Cardiac fibroblast (primary cell): ENCODE measurements at places on chromosomes 5 and 9.

- no peak for DNase-seq
Observed at GRCh38 chr5:68295772-68296171, 80.2 kb downstream of the PIK3R1 start.

- DNase-seq, result peak; percentile 70
Observed at GRCh38 chr5:145237843-145238242, 597.3 kb downstream of the PRELID2 start.

- no peak for DNase-seq
Observed at GRCh38 chr5:115673596-115673995, 47.8 kb upstream of the TMED7 start.

- no peak for DNase-seq
Observed at GRCh38 chr9:121503444-121503843, 3.8 kb upstream of the GGTA1 start.

DNA sequence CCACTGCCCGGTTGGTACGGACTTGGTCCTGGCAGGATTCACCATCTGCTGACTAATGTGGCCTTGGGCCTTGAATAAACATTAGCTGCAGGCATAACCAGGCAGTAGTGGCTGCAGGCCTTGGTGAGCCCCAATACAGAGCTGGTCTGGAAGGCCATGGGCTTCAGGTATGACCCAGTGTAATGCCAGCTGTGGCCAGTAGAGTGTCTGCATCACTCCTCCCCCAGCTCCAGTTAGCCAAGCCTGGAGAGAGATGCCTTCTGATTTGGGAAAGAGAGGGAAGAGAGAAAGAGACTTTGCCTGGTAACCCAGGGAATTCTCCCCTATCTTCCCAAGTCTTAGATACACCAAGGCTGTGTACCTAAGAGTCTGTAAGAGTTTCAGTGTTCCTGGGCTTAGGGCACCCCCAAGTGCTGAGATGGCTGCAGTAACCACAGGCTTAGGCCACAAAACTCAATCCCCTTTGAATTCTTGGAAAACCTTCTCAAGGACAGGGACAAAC lies 5.6 kb upstream of the C5 start:
- peak; percentile 20 for DNase-seq

GRCh38 chr9:36140086-36141084 lies 3.9 kb downstream of the GLIPR2 start:
- no peak for DNase-seq

DNA sequence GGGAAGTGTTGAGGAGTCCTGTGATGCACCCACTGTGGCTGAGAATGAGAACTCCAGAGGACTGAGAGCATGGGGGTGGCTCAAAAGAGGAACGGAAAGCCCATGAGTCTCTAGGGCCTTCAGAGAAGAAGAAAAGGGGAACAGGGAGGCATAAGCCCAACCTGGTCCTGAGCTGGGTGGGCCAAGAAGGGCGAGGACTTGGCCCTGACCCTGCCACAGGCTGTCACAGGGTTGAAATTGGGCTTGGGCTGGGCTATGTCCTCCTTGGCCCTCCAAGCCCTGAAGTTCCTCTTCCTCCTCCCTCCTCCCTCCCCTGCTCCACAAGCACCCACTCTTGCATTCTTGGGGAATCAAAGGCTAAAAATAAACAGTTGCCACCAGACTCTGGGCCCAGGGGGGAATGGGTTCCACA lies 49.3 kb upstream of the PPARGC1B start:
- DNase-seq, result no peak

GRCh38 chr5:41432481-41433253 lies 77.7 kb downstream of the PLCXD3 start:
- DNase-seq, result no peak

- DNase-seq, result no peak
Observed at GRCh38 chr9:76521906-76522305, 62.9 kb downstream of the GCNT1 start.

DNA sequence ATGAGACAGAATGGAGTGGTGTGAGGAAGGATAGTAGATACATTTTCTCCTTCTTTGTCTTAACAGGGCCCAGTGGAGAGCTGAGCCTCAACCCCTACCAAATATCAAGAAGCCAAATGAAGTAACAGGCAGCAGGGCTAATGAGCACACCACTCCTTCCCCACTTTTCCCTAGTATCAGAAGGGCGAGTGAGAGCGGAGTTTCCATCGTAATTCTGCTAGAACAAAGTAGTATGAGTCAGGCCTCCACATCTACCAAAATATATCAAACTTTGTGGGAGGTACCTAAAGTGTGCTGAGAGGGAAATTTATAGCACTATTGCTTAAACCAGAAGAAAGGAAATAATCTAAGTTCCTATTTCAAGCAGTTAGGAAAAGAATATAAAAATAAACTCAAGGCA lies 769.0 kb upstream of the RGMB start:
- DNase-seq, result no peak

GRCh38 chr5:145068721-145069120 lies 766.4 kb downstream of the PRELID2 start:
- no peak for DNase-seq

DNA sequence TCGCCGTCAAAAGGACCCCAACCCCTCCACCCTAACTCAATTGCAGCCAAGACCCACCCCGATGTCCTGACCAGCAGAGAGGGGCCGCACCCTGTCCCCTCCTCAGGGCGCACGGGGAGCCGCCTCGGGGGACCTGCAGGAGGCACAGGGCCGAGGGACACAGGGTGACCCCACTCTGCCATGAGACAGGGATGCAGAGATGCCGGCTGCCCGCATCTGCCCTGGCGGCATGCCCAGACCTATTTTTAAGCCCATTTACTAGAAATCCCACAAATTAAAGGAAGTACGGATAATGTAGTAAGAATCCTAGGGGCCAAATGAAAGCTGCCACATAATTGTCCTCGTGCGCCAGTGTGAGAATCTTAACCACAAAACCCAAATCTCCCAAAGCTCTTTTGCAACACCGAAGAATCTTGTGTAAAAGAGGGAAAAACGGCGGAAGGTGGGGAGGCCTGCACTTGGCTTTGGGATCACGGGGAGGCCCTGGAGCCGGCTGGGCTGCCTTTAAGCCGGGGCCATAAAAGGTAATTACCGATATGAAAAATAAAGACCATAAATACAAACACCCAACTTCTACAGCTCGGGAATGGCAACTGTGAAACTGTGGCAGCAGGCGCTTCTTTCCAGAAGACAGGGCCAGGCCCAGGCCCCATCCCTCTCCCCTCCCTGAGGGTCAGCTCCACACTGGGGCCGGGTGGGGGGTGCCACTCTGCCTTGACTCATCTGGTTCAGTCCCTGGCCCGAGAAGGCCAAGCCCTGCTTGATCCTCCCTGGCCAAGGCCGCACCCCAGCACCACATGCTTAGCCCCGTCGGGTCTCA lies 35.0 kb downstream of the NACC2 start:
- DNase-seq, result peak; percentile 82

- no peak for DNase-seq
Observed at GRCh38 chr5:150641824-150642566, 1.5 kb downstream of the SYNPO start.

DNA sequence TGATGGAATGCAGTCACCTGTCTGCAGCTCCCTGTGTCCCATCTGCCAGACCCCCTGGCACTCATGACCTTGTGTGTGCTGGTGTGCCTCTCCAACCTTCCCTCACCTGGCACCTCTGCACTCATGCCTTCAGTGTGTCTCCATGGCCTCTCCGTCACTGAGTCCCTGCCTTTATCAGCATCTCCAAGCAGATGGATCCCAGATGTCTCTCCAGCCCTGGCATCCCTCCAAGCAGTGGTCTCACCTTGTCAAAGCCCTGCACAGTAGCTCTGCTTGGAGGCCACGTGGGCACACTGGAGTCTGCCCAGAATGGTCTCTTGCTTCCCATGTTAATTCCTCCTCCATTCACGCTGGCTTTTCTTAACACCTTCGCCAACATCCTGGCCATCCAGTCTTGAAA lies 84.8 kb downstream of the DAP start:
- no peak for DNase-seq

GRCh38 chr5:173397516-173397915 lies 69.3 kb upstream of the STC2 start:
- no peak for DNase-seq

- DNase-seq, result no peak
Observed at GRCh38 chr9:90801973-90802322, 329 bp downstream of the SYK start.

- no peak for DNase-seq
Observed at GRCh38 chr9:37364751-37365360, 57.6 kb upstream of the GRHPR start.

- DNase-seq, result no peak
Observed at GRCh38 chr9:135858491-135859185, 48.7 kb downstream of the CAMSAP1 start.

DNA sequence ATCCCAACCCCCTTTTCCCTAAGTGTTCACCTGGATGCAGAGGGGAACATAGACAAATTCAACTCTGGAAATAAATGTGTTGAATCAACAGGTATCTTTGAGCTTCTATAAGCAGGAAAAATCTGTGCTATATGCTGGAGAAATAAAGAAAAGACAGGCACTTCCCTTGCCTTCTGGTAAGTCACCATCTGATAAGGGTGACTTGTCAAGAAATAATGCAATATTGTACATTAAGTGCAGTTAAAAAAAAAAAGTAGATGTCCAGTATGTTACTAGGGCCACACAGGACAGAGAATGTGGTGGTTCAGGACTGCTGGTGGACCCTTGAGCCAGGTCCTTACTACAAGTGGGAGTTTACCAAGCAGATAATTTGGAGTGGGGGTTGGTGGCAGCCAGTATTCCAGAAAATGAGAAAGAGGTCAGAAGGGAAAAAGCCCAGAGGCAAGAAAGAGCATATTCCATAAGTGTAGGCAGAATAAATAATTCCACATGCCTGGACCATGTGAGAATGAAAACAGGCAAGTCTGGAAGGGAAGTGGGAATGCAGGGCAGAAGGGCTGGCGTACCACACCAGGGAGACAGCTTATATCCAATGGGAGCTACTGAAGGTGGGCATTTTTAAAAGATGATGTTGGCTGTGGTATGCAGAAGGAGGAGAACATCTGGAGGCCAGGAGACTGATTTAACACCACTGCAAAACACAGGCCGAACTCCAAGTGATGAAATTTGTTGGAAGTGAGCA lies 209.9 kb downstream of the SEMA5A start:
- DNase-seq, result no peak

DNA sequence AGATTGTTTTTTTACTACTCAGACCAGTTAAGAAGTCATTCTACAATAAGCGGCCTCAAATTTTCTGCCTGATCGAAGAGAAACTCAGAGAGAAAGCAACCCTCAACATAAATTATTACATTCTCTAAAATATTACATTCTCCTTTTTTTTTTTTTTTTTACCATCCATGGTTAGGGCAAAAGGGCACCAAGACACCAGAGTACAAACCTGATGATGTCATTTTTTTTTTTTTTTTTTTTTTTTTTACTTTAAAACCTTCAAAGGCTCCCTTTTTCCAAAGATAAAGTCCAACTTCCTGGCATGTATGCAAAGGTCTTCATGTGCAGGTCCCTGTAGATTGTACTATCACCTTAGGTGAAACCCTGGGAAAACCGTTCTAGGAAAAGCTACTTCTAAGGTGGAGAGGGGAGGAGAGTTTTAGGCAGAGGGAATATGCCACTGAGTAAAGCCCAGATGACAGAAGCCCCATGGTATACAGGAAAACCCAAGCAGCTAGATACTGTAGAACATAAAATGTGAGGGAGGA lies 104.4 kb downstream of the SSBP2 start:
- no peak for DNase-seq

GRCh38 chr5:173997331-173997730 lies 8.4 kb downstream of the C5orf47 start:
- DNase-seq, result no peak

DNA sequence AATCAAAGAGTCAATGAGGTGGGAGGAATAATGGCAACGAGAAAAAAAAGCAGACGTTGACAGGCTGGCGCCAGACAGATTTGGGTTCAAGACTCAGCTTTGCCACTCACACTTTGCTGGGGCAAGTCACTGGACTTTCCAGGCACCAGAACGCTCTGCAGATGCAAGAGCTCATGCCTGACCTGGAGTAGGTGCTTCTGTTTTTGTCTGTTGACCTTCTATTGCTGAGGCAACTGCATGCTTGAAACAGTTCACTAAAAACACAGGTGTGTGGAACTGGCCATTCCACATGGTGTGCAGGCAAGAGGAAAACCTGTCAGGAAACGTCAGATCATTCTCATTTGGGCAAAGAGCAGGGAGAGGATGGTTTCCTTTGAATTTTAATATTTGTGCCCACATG lies 161.2 kb upstream of the SMIM23 start:
- no peak for DNase-seq

- peak; percentile 94 for DNase-seq
Observed at GRCh38 chr5:34608859-34609648, 47.1 kb upstream of the RAI14 start.

GRCh38 chr5:998246-999031 lies 10.2 kb upstream of the NKD2 start:
- no peak for DNase-seq

DNA sequence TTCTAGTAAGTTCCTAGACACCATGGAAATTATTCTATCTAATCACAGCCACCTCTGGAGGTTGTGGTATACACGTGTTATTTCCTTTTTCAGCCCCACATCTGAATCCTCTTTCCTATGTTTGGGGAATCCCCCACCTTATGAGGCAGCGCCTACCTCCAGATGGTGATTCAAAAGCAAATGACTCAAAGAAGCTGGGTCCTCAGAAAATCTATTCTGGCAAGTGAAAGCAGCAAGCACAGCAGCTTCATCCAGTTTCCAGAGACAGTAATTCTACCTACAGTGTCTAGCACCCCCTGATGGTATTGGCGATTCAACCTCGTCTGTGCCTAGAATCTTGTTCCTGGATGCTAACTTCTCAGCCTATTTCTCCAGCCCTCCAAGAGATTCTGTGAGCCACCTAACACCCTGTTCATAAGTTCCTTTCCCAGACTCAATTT lies 43.0 kb downstream of the STRBP start:
- DNase-seq, result peak; percentile 86

GRCh38 chr5:135543001-135543484 lies 7.3 kb upstream of the NEUROG1 start:
- no peak for DNase-seq

- DNase-seq, result no peak
Observed at GRCh38 chr5:44663991-44664710, 144.6 kb upstream of the MRPS30 start.

- peak; percentile 39 for DNase-seq
Observed at GRCh38 chr5:83265318-83265717, 188.0 kb downstream of the XRCC4 start.

- no peak for DNase-seq
Observed at GRCh38 chr5:147169901-147170300, 64.9 kb upstream of the STK32A start.

DNA sequence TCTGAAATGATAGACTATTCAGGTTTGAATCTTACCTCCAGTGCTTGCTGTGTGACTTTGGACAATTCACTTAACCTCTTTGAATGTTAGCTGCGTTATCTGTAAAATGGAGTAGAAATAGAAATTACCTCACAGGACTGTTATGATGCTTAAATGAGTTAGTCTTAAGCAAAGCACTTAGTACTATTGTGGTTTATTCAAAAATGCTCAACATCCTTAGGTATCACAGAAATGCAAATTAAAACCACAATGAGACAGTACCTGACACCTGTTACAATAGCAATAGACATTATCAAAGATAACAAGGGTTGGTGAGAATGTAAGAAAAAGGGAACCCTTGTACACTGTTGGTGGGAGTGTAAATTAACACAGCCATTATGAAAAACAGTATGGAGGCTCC lies 77.6 kb upstream of the FREM1 start:
- no peak for DNase-seq
